ENCODE measurements at places on chromosomes 5 and 9.

DNA sequence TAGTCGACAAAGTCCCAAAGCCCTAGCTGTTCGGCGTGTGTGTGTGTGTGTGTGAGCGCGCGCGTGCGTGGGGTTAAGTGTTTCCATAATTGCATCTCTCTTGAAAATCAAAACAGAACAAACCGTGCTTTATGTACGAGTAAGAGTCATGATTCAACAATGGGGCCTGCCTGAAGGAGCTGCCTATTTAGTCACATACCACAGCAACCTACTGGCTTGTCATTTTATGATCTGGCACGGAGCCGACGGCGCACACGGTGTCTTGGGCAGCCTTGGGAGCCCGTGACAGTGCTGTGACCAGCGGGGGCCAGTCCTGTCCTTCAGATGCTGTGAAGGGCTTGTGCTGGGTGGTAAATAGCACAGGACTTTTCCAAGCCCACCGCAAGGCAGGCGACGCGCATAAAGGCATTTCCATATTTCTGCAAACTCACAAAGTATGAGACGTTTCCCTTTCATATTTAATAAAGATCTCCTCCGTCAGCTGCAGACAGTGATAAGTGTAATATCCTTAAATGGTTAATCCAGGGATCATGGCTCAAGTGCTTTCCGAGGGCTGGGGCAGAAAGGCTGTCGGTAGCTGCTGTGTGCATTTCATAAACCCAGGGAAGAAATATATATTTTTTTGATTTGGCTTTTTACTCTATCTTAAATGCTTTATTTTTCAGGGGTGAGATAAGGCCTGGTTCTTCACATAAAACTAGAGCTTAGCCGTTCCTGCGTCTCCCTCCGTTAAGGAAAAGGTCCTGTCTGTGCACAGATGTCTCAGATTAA is 270.2 kb upstream of the IRX1 start:
- no peak for DNase-seq

DNA sequence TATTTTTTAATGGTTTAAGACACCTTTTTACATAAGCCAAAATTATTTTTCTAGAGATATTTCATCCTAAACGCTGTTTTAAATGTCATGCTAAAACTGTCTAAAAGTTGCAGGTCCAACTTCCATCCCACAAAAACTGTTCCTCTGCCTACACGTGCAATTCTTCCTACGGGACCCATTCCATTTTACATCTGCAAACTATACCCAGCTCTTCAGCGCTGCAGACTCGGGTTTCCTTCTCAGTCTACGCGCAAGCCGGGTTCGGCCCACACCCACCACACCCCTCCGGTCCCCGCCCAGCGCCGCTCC is 8.7 kb downstream of the RANBP6 start:
- no peak for DNase-seq

DNA sequence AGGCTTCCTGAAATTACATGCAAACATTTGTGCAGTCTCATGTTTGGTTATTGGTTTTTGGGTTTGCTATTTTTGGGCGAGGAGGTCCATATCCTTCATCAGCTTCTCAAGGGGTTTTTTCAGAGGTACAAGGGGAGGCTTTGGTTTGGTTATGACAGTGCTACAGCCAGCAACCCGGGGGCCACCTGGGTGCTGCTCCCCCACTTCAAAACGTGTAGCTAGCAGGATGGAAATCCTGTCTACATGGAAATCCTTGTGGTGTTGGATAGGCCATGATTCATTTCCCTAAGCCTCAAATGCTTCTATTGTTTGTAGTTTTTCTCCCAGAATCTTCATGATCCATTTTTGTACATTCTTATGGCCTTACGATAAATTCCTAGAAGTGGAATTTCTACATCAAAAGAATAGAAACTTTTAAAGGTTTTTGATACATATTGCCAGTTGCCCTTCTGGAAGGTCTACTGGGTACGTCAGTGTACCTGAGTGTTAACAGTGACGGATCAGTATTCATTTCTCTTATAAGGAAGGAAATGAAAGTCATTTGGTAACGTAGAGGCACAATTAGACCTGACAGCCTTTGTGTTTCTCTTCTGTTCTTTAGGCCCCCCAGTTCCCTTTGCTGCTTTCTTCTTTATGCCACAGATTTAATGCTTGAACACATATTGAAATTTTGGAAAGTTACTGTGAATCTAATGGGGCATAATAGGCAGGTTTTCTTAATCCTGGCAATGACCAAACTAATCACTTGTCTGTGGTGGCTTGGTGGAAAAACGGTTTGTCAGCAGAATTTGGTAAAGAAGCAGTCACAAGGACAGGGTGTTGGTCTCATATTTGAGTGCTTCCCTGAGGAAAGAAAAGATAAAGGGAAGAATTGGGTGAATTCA is 69.7 kb upstream of the ABL1 start:
- DNase-seq: no peak

DNA sequence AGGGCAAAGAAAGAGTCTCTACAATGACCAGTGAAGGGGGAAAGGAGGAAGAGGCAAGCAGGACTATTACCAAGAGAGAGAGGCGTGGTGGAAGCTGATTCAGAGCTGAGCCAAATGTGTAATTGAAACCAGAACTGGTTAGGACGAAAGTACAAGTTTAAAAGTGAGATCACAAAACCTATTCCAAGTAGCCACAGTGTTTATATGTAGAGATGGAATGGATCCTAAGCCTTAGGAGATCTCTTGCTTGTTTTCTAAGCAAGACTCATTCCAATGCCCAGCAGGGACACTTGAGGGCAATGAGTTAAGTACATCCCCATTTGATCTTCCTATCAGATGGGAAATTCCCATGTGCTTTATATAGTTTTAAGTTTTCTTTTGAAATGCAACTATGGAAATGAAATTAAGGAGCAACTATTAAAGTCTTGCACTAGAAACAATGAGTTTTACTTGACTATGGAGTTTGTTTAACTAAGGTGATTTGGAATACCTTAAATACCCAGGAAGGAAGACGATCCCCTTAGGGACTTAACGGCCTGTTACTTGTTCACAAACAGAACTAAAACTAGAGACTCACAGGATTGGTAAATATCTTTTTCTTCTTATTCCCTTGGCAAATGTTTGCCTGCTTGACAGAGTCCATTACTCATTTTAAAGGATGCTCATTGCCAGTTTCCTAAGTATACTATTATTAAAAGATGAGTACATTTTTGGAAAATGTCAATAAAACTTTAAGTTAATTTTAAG is 51.1 kb upstream of the SNX2 start:
- no peak for DNase-seq

DNA sequence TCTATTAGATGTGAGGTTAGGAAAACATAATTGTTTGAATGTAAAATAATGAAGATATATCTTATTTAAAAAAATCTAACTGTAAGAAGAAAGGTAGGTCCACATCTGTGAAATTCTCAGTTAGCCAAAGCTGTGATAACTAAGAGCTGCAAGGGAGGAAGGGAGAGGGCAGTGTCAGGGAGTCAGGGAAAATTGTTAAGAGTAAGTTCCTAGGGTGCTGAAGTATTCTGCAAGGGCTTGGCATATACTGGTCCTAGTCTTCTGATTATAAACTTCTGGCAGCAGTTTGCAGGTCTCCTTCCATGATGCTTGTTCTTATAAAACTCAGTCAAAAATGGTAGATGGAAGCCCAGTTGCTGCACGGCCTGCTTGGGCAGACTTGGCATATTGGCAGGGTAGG is 233.2 kb downstream of the NMUR2 start:
- DNase-seq: no peak

Measured in cerebellum (tissue), 4 donors.